ENCODE measurements at places on chromosomes 11 and 22. TPM values are rescaled to one million over a fixed set of nuclear protein-coding genes. Genes with fewer than 3 reads are reported as not detected.

- no peak for DNase-seq
These were observed 6.4 kb downstream of the ELFN2 start for GRCh38 chr22:37420686-37421467.

DNA sequence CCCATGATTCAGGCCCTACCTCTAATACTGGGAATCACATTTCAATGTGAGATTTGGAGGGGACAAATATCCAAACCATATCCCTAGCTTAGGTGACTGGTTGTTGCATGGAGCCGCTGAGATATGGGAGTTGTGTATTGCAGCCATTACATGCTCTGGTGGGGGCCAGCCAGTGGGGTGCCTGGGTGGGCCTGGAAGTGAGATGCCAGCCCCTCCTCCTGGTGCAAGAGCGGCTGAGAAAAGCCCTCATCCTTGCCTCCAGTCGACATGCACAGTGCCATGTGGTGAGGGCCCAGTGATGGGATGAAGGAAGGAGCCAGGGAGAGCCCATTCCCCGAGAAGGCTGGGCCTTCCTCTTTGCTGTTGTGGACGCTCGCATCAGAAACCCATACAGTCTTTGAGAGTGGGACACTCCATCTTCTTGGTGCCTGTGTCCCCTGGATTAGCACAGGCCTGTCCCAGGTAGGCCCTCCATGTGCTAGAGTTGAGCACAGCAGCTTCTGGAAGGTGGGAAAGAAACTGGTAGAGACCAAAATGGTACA lies 1043.0 kb downstream of the TBC1D22A start:
- no peak for DNase-seq

DNA sequence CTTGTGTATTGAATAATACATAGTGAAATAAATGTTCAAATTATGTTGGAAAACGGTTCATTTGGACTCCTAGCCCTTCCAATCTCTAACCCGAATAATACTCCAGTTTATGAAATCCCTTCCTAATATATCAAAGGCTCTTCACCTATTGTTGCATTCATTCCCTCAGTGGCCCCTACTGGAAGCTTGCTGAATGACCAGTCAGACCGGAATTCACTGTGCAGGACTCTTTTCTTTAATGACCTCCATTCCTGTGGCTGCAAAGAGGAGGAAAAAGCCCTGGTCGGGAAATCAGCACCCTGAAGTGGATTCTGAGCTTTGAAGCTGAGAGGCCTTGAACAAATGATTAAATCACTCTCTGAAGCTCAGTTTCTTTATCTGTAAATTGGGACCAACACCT lies 19.1 kb upstream of the RCN1 start:
- no peak for DNase-seq

DNA sequence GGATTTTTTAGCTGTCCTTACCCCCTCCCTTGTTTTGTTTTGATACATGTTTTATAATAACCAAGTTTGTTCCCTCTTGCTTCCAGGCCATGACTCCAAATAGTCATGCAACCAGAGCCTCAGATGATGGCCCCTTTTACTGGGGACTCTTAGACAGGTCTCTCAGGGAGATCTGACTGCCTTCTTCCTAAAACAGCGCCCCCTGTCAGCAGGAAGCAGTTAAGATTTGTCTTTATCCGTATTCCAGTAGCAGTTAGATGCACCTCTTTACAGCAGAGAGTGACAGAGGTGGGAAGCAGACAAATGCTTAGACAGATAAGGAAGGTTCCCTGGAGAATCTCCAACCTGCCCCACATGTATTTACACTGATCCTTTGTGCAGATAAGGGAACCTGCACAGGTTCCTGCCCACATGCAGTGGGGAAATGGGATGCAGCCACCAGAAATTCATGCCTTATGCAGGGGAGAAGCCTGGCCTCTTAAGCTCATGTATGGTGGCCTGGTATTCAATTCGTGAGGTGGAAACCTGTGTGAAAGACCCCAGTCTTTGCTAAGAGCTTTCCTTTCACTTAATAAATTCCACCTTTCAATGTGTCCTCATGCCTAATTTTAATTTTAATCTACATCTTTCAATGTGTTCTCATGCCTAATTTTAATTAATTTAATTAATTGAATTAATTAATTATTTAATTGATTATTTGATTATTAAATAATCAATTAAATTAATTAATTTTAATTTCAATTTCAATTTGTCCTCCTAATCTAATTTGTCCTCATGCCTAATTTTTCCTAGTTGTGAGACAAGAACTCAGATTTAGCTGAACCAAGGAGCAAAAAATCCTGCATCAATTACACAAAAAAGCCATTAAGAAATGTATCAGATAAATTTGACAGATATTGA lies 11.5 kb upstream of the GLYAT start:
- DNase-seq, result no peak

- DNase-seq, result no peak
These were observed 65.4 kb upstream of the CHRM4 start for GRCh38 chr11:46457021-46457420.

Gene SCT
- not detected for polyA plus RNA-seq

Gene SLC1A2
- 0.83 TPM for polyA plus RNA-seq

Gene OR11H1
- not detected for polyA plus RNA-seq

Measured in BJ (cell line).